ENCODE measurements at places on chromosomes 3 and 15.

DNA sequence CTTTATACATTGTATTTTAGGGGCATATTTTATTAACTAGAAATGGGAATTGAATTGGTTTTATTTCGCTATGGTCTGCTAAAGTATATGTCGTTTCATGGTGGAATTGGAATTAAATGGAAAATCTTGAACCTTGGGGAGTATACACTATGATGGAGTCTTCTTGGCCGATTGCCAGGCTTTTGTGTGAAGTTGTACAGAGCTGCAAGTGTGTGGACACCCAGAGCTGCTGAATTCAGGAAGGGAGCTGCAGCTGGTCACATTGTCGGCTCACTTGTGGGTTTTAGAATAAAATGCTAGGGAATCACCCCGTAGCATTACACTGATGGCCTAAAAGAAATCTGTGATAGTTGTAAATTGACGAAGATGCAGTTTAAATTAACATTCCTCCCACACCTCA, 35.1 kb downstream of the USP3 start:
- DNase-seq = no peak

DNA sequence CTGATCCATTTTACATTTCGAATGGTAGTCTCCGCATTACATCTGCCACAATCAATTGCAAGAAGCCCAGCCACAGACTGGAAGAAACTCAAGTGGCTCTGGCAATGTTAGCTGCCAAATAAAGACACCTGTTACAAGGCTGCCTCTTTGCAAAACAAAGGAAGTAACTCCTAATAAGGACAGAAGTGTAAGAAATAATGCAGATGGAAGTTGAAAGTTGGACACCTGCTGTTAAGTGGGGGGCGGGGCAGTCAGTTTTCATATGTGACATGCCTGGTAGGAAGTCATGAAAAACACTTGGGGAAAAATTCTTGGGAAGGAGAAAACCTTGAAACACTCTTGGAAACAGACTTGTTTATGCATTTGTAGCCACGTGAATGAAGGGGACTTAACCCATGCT, 54.1 kb upstream of the ATP2C1 start:
- DNase-seq = peak; percentile 72

GRCh38 chr3:152047465-152047864, 174.0 kb downstream of the SUCNR1 start:
- DNase-seq = no peak

DNA sequence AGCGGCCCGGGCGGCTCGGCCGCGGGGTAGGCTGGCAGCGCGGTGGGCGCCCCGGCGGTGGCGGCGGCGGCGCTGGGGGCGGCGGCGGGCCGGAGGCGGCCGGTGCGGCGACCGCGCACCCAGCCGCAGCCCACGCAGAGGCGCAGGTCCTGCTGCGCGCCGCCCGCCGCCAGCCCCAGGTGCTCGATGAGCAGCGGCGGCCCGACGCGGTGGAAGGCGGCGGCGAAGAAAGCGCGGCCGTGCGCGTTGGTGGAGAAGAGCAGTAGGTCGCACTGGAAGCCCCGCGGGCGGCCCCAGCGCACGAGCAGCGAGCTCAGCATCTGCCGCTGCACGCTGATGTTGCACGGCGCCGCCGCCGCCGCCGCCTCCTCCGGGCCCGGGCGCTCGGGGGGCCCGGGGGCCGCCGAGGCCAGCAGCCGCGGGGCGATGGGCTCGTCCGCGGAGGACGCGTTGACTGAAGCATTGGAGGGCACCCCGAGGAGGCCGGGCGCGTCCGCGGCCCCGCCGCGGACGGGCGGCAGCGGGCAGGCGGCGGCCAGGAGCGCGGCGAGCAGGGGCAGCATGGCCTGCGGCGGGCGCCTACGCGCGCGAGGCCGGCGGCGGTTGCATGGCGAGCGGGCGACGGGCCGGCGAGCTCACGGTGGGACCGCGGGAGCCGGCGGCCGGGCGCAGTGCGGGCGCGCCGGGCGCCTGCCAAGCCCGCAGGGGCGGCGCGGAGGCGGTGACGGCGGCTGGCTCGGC, 452 bp downstream of the TMEM158 start:
- peak; percentile 46 for DNase-seq

GRCh38 chr3:134791992-134792391, 3.1 kb upstream of the EPHB1 start:
- no peak for DNase-seq

GRCh38 chr15:51751697-51752683, 593 bp downstream of the TMOD2 start:
- DNase-seq = peak; percentile 53

DNA sequence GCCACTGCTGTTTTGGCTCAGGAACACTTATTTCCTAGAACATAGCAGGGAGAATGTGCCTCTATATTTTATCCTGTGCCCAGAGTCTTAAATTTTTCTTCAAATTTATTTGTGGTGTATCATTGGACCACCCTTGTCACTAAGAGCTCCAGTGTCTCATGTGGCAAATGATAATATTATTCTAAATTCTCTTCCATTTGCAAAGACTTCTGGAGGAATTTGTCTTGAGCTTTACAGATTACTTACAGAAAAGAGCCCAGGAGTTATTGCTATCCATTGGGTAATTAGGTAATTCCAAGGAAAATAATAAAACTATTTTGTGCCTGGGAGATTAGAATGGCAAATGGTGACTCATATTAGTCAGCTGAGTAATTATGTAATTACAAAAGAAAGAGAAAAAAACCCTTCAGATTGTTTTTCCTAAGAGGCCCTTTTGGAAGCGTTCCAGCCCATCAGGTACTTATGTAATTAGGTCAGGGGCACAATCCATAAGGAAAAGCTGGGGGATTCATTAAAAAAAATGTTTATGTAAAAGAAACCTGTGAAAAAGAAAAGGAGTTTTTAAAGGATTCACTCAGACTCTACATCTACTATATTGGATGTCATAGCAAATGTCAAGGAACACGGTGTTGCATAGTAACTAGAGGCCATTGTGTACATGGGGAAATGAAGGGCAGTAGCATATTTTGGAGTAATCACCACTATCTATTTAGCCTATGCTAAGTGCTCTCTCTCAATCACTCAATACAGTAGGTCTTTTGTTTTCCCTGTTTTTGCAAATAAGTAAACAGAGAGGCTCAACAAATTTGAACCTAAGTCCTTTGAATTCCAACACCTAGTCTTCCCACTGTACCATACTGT, 380.9 kb upstream of the RARB start:
- DNase-seq = no peak

DNA sequence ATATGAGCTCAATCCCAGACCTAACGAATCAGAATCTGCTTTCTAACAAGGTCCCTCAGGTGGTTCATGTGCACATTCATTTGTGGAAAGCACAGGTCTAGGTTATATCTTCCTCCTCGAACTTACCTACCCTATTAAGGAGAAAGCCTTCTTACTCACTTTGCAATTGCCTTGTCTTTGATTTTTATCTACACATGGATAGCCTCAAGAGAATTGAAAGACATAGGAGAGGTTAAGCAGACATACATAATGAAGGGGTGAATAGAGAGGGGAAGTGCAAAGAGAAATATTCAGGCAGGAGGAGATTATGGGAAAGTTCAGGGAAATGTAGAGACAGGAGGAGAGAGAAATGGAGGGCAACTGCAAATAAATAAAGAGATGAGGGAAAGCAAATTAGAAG, 422.9 kb upstream of the ADAMTS9 start:
- no peak for DNase-seq

DNA sequence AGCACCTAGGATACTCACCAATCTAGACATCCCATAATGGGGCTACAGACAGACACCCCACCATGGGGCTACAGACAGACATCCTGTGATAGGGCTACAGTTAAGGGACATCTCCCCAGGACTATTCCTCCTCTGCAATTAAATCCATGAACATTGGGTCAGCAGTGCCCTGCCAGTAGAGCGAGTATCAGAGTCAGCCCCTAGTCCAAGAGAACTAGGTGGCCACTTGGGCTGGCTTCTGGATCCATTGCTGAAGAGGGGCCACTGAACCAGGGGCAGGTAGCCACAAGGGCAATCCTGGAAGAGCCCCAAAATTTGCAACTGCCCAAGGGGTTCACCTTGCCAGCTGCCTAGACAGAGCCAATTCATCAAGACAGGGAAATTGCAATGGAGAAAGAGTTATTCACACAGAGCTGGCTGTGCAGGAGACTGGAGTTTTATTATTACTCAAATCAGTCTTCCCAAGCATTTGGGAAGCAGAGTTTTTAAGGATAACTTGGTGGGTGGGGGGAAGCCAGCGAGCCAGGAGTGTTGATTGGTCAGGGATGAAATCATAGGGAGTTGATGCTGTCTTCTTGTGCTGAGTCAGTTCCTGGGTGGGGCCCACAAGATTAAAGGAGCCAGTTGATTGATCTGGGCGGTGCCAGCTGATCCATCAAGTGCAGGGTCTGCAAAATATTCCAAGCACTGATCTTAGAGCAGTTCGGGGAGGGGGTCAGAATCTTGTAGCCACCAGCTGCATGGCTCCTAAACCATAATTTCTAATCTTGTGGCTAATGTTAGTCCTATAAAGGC, 170.2 kb upstream of the SMAD3 start:
- no peak for DNase-seq

GRCh38 chr3:14791343-14791945, 27.3 kb upstream of the FGD5 start:
- peak; percentile 87 for DNase-seq

GRCh38 chr15:37102305-37103162, 2.2 kb upstream of the MEIS2 start:
- peak; percentile 38 for DNase-seq

- no peak for DNase-seq
Observed at GRCh38 chr3:71066849-71067261, 516.7 kb downstream of the FOXP1 start.

DNA sequence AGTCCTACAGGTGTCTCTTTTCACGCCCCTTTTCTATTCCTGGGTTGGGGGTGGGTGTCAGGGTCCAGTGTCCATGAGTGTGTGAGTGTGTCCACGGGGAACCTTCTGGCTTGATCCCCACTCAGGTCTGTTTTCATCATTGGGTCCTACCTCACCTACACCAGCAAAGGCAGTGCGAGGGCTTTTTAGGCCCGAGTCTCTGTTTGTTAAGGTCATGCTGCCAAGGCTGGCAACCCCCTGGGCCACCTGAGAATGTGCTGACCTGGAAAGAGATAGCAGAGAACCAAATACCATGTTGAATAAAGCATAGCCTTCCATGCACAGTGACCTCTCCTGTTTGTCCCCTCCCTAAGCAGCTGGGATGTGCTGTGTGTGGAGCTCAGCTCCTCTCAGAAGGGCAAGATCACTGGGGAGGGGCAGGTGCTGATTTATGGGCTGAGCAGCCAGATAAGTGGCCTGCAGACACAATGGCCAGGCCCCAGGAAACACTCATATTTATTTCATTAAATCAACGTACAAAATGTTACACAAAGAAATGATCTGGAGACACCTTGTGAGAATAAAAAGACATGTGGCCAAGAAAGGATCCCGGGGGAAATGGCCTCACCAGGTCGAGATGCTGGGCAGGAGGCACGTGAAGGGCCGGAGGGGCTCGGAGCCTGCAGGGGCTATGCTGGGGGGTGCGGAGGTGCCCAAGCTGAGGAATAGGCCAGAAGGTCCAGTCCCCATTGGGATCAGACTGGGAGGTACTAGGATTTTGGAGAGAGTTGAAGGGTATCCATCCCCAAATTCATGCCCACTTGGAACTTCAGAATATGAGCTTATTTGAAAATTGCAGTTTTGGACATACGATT, 36.1 kb downstream of the RAB6B start:
- DNase-seq = no peak

- no peak for DNase-seq
Observed at GRCh38 chr15:62739507-62739906, 303.0 kb upstream of the TPM1 start.

- peak; percentile 36 for DNase-seq
Observed at GRCh38 chr3:178352326-178353005, 183.8 kb upstream of the KCNMB2 start.

DNA sequence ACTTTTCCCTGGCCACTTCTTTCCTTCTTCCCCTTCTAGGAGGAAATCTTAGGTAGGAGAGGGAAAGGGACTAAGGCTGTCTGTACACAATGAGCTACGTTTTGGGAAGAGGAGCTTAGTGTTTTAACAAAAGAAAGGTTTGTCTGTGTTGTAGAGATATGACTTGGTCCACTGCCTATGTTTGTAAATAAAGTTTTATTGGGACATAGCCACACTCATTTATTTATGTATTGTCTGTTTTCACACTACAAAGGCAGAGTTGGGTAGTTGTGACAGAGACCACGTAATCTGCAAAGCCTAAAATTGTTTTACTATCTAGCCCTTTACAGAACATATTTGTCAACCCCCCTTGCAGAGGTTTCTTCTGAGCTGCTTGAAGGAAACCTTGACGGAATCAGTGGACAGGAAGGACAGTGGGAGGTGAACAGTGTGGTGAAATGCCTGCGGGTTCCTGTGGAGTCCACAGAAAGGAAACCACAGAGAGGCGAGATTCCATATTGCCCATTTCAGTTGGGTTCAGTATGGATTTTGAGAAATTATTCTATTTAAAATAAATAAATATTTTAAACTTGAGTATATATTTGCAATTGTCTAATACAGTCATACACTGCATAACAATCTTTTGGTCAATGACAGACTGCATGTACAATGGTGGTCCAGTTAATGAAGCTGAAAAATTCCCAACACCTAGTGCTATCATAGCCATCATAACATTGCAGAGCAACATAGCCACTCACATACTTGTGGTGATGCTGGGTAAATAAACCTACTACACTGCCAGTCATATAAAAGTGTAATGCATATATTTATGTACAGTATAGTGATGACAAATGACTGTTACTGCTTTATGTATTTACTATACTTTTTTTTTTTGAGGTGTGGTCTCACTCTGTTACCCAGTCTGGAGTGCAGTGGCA, 157.9 kb upstream of the NUDT16 start:
- DNase-seq = no peak
